ENCODE measurements at places on chromosomes 7 and 10. TPM values are rescaled to one million over a fixed set of nuclear protein-coding genes. Genes with fewer than 3 reads are reported as not detected.

DNA sequence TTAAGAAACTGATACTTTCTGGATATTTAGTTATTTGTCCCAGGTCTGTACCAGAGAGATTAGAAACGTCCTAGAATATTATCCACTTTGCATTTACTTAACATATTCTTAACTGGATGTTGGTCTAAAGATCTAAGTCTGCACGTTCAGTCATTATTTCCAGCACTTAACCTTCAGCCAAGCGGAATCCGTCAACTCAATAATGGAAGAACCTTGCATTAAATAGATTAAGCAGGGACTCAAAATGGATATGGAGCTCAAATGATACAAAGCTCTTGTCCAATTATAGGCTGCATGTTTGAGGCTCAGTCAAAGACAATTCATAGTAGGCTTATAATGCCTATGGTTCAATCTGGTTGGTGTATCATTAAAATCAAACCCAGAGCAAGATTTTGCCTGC lies 162.9 kb downstream of the SEMA3D start:
- H3K27ac ChIP-seq: no peak overlapping the region
- H3K4me3 ChIP-seq: no peak overlapping the region
- no peaks in the 10 kb centered on the region for H3K4me1 ChIP-seq
- no peaks in the 10 kb centered on the region for H3K36me3 ChIP-seq
- H3K27me3 ChIP-seq: peaks cover 5% of the 10 kb centered on the region

DNA sequence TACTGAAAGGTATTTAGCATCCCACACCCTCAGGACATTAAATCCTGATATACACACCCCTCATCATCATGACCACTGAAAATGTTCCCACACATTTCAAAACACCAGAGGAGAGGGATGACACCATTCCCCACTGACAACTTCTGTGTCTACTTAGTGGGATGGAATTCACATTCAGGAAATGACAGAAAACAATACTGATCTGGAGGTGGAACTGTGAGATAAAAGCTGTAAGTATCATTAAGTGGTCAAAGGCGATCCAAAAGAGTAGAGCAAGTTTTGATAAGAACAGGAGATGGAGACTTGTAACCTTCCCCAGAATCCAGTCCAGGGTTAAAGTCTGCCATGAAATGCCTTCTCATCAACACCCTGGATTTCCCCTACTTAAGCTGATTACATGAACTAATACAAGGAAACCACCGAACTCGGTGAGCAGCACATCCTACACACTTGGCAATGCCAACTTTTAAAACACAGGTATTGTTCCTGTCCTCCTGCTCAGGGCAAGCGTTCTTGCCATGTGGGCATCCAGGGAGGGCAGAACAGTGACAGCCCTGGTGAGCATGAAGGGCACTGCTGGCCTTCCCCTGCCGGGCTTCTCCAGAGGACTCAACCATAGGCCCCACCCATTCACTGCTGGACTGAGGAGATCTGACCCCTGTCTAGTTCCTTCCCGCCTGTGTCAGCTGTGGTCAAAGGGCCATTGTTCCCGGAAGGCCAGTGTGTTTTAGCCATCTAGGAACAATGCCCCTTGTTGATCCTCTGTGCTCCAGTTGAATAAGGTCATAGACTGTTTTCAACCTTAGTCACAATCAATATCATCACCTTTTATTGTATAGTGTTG lies 85.0 kb downstream of the SGMS1 start:
- DNase-seq: no peak
- H3K4me3 ChIP-seq: no peak overlapping the region
- H3K36me3 ChIP-seq: peaks cover 12% of the 10 kb centered on the region

The ZNF117 gene
- 2.9 TPM for total RNA-seq

- no peak for DNase-seq
- H3K27ac ChIP-seq: no peak overlapping the region
- H3K4me1 ChIP-seq: no peaks in the 10 kb centered on the region
Observed at GRCh38 chr7:151400626-151401315, 9.1 kb downstream of the WDR86 start.

DNA sequence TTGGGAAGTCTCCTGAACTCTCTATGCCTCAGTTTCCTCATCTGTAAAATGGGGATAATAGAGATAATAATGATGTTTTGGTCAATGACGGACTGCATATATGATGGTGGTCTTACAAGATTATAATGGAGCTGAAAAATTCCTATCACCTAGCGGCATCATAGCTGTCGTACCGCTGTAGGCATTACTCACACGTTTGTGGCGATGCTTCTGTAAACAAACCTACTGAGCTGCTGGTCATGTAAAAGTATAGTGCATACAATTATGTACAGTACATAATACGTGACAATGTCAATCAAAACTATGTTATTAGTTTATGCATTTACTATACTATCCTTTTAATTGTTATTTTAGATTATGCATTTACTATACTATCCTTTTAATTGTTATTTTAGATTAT lies 339.1 kb upstream of the NPVF start:
- H3K27ac ChIP-seq: no peak overlapping the region
- peaks cover 5% of the 10 kb centered on the region for H3K4me1 ChIP-seq
- no peaks in the 10 kb centered on the region for H3K36me3 ChIP-seq
- DNase-seq: no peak
- no peak overlapping the region for H3K4me3 ChIP-seq

GRCh38 chr10:123502983-123503382 lies 163.2 kb upstream of the GPR26 start:
- no peaks in the 10 kb centered on the region for H3K36me3 ChIP-seq
- no peaks in the 10 kb centered on the region for H3K4me1 ChIP-seq
- no peak for DNase-seq
- H3K27ac ChIP-seq: no peak overlapping the region

DNA sequence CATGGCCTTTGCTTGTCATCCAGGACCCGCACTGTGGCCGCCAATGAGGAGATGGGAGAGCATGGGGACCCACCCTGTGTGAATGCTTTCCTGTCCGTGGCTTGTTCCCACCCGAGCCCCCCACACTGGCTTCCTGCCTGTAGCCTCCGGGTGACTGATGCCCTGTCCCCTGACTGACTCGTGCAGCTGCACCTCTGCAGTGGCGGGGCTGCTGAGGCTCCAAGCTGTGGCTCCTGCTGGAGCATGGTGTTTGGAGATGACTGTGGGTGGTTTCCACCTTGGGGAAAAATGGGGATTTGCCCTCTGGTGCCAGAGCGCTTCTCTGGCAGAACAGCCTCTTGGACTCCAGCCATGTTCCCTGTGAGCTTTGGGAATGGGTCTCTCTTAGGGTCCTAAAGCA lies 2.1 kb downstream of the CAMK1D start:
- H3K27me3 ChIP-seq: no peaks in the 10 kb centered on the region
- H3K4me1 ChIP-seq: peaks cover 49% of the 10 kb centered on the region
- H3K27ac ChIP-seq: peak overlapping the region; percentile 20

DNA sequence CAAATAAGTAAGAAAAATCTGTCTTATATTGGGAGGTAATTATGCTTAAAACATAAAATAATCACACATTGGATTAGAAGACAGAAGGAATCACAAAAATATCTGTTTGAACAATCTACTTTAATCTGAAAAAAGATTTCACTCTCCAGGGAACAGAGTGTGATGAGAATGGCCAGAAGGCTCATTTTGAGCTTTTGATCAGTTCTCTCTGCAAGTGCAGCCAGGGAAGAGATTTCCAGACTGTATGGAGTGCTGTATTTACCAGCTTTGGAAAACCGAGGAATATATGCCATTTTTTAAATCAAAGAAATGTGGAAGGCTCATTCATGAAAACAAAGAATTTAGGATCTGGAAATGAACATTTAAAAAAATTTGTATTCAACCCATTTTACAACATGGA lies 83.0 kb upstream of the WAC start:
- no peak overlapping the region for H3K4me3 ChIP-seq
- peaks cover 5% of the 10 kb centered on the region for H3K27me3 ChIP-seq
- no peaks in the 10 kb centered on the region for H3K36me3 ChIP-seq
- no peak for DNase-seq
- no peaks in the 10 kb centered on the region for H3K4me1 ChIP-seq

DNA sequence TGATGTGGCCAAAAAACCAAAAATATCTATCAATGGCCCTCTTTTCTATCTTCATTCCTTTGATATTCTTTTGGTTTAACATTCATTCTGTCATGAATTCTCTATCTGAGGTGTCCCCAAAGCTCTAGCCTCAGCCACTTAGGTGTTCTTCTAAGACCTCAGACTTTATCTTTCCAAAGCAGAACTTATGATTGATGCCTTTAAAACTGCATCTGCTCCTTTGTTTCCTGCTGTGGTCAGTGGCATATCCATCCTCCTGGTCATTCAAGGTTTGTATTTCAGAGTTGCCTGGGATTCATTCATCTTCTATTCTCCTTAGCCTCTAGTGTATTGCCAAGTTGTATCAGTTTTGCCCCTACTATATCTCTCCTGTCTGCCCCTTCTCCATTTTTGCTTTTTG lies 30.6 kb downstream of the FHIP2A start:
- H3K27me3 ChIP-seq: no peaks in the 10 kb centered on the region
- no peak overlapping the region for H3K27ac ChIP-seq
- peaks cover 19% of the 10 kb centered on the region for H3K36me3 ChIP-seq
- H3K4me1 ChIP-seq: peaks cover 5% of the 10 kb centered on the region
- no peak for DNase-seq

The POU6F2 gene
- not detected for total RNA-seq

Data from activated naive CD8-positive, alpha-beta T cell treated with anti-CD3 and anti-CD28 coated beads for 36 hours (primary cell).